ENCODE measurements at places on chromosomes 5 and 9.
A peak's percentile ranks its signal among the peaks of the same experiment; 100 is the strongest.

DNA sequence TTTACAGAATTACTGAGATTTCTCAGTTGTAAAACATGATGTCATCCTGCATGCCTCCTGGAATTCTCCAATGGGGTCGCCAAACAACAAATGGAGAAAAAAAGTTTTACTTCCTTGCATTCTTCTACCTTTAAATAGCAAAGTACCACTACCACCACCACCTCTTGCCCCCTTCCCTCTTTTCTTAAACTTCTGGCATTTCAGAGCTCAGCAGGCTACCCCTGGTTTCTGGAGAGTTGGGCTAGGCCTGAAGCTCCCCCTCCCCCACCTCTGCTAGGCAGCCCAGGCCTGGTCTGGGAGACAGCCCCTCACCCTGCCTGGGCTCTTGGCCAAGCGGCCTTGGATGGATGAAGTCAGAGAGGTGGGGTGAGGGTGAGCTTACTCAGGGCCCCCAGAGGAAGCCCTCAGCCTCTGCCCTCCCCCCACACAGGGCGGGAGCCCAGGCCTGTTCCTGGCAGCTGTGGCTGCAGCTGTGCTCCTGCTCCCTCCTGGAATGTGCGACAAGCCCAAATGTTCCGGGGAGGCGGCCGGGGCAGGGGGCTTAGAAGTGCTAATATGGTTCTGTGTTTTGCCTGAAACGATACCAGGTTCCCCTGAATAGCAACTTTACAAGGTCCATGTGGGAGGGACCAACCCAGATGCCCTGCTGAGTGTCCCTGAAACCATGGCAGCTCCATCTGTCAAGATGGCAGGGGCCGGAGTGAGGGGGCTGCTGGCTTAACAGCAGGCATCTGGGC, 6.0 kb upstream of the CCIN start:
- DNase-seq, result peak; percentile 95

GRCh38 chr9:109074236-109074889, 45.4 kb downstream of the TMEM245 start:
- DNase-seq, result no peak

DNA sequence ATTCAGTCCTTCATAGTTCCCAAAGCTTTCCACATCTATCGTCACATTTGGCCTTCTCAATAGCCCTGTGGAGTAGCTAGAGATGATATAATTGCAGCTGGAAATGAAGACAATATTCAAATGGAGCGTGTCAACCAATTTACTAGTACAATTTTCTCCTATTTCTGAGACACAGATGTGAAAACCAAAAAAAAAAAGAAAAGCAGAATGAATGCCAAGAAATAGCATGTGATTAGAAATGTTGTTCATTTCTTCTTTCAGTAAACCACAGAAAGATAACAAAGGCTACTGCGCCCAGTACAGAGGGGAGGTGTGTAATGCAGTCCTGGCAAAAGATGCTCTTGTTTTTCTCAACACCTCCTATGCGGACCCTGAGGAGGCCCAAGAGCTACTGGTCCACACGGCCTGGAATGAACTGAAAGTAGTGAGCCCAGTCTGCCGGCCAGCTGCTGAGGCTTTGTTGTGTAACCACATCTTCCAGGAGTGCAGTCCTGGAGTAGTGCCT, 99.0 kb downstream of the MUSK start:
- DNase-seq, result peak; percentile 46

DNA sequence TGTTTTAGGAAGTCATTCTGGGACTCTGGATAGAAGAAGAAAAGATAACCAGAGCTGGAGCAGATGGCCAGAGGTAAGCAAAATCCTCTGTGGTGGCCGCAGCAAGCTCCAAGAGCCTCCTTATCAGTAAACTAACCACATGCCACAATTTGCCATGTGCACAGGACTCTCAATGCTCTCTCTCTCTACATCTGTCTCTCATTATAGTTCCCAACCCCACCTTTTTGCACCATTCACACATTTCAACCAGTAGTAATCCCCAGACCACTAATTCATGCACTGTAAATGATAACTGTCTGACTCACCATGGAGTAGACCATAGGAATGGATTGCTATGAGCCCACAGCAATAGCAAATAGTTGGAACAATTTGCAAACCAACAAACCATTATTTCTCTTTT, 526.1 kb downstream of the TLR4 start:
- no peak for DNase-seq

DNA sequence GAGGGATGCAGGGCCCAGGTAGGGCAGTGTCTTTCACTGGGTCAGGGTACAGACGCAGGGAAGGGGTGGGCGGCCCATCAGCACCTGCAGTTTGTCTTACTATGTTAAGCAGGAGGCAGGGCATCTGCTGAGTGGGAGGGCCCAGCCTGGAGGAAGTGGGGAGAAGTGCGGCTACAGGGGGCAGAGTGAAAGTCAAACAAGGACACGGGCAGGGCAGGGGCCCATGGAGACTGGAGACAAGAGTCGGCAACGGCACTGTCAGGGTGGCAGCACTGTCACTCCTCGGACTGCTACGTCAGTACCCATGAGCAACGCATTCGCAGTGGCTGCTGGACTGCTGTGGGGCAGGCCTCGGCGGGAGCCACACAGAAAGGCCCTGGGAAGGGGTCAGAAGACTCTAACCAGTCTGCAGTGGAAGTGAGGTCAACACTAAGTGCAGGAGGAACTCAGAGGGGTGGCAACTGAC, 19.7 kb downstream of the CAMSAP1 start:
- DNase-seq, result no peak

- no peak for DNase-seq
Measured at GRCh38 chr9:19840953-19841352, 52.1 kb upstream of the SLC24A2 start.

DNA sequence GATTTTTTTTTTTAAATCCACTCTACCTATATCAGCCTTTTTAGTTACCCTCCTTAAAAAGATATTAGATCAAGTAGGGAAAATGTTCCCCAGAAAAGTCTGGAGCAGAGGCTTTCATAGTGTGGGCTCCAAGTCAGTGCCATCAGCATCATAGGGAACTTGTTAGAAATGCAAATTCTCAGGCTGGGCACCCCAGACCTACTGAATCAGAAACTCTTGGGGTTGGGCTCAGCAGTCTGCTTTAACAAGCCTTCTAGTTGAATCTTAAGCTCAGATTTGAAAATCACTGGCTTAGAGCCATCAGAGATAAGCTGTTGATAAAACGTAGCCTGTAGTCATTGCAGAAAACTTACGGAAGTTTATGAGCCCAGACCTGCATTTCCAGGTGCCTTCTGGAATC, 140.1 kb downstream of the TMEM38B start:
- no peak for DNase-seq

- DNase-seq, result no peak
Measured at GRCh38 chr5:132410451-132411303, 41.2 kb downstream of the SLC22A5 start.

- DNase-seq, result no peak
Measured at GRCh38 chr9:134326724-134327601, 708 bp downstream of the RXRA start.

DNA sequence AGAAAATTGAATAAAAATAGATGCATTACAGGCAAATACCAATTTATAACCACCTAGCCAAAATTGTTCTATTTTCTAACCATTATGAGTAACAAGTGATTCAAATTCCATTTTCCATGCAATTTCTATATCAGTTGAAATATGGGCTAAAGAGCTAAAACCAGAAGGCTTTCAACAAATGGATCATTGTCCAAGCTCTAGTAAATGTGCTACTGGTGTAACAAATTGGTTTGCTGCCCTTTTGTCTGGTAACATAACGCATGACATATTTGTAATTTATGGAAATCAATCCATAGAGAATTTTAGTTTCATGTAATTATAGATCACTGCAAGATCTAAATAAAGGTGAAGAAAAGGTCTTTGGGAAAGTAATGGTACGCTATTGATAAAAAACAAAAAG, 708.0 kb upstream of the GRAMD2B start:
- DNase-seq, result no peak

- DNase-seq, result no peak
Measured at GRCh38 chr5:151628112-151628823, 37.1 kb upstream of the FAT2 start.

- DNase-seq, result no peak
Measured at GRCh38 chr9:73845539-73845938, 651.6 kb upstream of the RORB start.

DNA sequence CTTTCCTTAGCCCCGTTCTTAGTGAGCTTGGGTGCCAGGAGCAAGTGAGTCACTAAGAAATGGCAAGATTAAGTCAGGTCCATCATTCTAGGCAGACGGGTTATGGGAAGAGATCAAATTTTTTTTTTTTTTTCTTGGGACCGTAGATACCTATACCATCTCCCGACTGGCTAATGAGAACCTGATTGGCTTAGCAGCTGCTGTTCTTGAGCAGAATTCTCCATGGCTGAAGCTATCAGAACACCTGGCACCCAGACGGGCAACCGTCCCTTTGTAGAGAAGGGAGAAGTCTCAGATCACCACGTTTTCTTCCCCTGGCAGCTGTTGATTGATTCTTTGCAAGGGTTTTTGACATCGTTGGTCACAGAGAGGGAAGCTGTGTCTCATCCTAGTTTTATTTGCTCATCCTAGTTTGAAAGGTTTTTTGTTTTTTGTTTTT, 78.6 kb downstream of the AOPEP start:
- DNase-seq, result no peak

DNA sequence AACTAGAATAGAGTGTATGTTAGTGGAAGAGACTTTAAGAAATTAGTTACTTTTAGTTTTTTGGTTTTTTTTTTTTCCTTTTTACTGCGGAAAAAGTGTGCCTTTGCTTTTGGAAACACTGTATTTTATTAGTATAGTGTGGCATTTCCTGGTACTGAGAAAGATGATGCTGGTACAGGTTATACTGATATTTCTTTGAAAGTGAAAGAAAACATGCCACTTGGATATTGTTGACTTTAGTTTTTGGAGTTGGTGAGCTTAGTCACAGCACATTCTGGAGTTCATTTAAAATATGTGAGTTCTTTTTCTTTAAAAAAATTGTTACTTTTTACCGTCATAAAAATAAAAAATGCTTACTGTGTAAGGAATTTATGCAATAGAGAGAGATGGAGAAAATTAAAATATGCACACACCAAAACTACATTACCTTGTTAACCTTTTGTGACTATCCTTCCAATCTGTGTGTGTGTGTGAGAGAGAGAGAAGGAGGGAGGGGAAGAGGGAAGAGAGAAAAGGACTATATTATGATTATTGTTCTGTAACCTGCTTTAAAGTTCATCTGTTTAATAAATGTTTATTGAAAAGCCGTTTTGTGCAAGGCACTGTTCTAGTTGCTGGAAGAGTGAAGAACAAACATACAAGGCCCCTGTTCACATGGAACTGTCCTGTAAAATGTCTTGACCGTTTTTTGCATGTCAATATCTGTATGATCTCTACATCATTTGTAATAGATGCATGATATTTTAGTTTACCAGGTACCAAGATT, 1.9 kb downstream of the UGCG start:
- no peak for DNase-seq

GRCh38 chr5:131218392-131218791, 45.5 kb upstream of the CDC42SE2 start:
- peak; percentile 22 for DNase-seq

- DNase-seq, result no peak
Measured at GRCh38 chr5:122144236-122144635, 14.9 kb downstream of the ZNF474 start.

DNA sequence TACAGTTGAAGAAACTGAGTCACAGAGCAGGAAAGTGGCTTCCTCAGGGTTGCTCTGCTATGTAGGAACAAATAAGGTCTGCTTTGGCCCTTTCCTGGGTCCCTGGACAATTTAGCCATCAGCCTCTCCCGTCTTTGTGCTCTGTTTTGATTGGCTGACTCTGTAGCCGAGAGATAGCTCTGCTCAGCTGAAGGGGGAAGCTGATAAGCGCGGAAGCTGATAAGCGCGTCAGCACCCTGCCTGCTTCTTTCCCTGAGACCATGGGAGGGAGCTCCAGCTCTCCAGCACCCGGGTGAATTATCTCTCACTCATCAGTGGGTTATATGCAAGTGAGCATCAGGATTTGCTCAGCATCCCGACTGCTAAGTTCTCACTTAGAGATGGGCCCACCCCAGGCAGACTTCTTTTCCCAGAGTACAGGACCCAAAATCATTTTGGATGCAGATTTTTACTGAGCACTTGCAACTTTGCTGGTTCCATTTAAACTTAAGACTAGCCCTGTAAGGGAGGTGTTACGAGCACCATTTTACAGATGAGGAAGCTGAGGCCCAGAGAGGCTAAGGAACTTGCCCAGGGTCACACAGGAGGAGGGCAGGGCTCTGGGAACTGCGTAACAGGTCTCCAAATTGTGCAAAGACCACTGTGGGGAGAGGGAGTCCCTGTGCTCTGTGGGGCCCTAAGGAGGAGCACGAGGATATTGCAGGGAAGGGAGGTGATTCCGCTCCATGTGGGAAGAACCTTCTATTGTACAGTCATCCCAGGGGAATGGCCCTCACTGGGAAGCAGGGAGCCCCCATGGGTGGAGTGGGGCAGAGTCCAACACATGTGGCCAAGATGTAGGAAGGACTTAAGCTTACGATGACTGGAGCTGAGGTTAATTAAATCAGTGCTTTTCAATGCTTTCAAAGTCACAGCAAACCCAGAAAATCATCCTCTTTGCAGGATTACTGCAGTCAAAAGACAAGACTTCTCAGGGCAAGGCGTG, 83.7 kb upstream of the ORM1 start:
- DNase-seq, result no peak
